ENCODE measurements at places on chromosomes 13 and 19.

GRCh38 chr13:84126671-84127171 is 244.4 kb upstream of the SLITRK1 start:
- no peak for DNase-seq

DNA sequence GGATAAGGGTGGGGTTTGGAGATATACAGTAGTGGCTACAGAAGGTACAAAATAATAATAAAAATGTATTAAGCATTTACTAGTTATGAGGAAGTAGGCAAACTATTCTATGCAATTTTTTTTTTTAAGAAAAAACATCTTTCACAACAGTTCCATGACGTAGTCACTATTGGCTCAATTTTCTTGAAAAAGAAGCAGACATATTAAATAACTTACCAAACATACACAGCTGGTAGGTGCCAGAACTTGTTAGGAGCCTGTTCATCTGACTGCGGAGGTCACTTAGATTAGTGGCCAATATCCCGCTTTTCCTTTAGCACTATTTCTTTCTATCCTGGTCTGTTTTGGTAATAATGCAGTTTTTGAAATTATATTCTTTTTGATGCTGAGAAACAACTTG is 593.5 kb downstream of the KCTD12 start:
- DNase-seq = no peak

GRCh38 chr13:20340136-20340758 is 108.1 kb upstream of the GJB6 start:
- DNase-seq = no peak

DNA sequence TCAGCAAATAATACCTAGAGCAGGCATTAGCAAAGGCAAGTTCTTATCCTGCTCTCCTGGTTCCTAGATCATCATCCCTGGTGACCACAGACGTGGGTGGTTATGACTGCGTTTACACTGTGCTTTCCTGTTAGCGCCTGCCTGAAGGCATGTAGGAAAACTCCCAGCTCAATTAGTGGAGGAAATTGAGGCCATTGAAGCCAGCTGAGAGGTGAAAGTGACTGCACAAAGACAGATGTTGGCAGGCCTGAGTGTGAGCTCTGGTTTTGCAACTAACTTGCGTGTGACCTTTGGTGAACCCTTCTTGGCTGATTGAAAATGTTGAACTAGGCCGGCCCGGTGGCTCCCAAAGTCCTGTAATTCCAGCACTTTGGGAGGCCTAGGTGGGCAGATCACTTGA is 17.5 kb upstream of the NWD1 start:
- peak; percentile 48 for DNase-seq

DNA sequence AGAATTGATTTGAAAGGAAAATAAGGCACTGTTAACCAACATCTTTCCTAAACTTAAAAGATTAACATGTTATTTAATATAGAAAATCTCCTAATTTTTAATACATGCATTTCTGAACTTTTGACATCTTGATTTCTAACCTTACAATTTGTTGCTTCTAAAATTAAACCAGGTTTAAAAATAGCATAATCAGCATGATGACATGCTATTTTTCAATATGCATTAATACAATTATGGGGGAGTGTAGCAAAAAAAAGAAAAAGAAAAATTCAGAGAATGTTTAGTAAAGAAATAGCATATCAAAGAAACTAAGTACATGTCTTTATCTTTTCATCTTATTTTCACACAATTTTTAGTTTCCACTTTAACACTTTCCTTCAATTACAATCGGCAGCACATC is 98.7 kb downstream of the PCDH9 start:
- DNase-seq = no peak
